Renal cortical epithelial cell (primary cell): ENCODE measurements at places on chromosomes 13 and 19. TPM values are rescaled to one million over a fixed set of nuclear protein-coding genes. Genes with fewer than 3 reads are reported as not detected.
A peak's percentile ranks its signal among the peaks of the same experiment; 100 is the strongest.

The NR2C2AP gene
- total RNA-seq = 8.2 and 19.4 TPM in 2 replicates

The SYNE4 gene
- 1.0 and 4.5 TPM in 2 replicates for total RNA-seq

The MAP4K1 gene
- total RNA-seq = 0.25 TPM in 1 of 2 replicates, not detected in the other

DNA sequence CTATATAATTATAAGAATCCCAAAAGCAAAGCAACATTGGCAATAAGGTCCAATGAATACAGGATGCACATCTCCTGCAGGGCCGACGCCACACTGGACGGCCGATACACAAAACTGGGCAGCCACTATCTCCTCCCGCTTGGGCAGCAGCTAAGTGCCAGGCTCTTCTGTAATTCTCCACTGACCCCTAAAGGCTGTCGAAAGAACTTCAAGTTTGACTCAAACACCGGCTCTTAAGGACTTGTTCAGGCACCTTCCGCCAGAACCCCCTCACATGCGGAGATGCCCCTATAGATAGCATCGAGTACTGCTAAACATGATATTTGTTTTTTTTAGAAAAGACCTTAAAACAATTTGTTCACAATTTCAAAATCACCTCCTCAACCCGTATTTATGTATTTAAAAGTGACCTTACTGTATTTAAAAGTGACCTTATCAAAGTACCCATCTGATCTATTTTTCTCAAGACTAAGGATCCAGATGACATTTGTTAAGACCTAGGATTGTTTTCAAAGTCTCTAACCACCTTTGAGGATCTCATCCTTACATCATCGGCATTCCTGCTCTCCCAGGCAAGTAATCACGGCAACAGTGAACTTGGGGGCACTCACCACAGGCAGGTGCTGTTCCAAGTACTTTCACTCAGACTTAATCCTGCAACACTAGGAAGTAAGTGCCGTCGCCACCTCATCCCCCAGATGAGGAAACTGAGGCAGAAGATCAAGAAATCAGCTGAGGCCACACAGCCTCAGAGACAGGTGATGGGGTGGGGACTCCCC, 77.8 kb downstream of the TUBGCP3 start:
- peak; percentile 71 for DNase-seq
